Activated T-helper 2 cell treated with anti-CD3 and anti-CD28 coated beads, Interferon-gamma antibody, Interleukin-2, Interleukin-4, amounts not matched to agents 10 μg/mL and 5 μg/mL and 100 μg/mL, durations not matched to agents 14 hours and 24 hours and 36 hours (primary cell): ENCODE measurements at places on chromosomes 5 and 9.

DNA sequence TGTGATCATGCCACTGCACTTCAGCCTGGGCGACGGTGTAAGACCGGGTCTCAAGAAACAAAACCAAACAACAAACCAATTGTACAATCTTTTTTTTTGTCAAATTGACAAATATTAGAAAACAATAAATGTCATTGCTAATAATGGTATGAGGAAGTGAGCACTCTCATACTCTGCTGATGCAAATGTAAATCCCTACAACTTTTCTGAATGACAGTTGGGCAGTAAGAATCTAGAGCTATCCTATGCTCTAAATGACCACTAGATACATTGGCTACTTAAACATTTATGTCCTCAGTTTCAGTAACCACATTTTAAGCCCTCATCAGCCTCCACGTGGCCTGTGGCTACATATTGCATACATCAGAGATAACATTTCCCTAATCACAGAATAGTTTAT lies 256.2 kb downstream of the FER start:
- H3K27me3 ChIP-seq = no peaks in the 10 kb centered on the region
- H3K27ac ChIP-seq = no peak overlapping the region
- no peaks in the 10 kb centered on the region for H3K4me1 ChIP-seq
- no peaks in the 10 kb centered on the region for H3K36me3 ChIP-seq
- H3K4me3 ChIP-seq = no peak overlapping the region

DNA sequence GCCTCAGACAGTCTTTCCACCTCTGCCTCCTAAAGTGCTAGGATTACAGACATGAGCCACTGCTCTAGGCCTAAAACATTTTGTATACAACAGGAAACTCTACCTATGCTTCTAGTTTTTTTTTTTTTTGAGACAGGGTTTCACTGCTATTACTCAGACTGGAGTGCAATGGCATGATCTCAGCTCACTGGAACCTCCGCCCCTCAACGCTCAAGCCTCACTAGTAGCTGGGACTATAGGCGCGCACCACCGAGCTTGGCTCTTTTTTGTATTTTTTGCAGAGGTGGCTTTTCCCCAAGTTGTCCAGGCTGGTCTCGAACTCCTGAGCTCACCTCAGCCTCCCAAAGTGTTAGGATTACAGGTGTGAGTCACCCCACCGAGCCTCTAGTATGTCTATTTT lies 5.4 kb downstream of the HSPA9 start:
- DNase-seq = no peak
- no peak overlapping the region for H3K27ac ChIP-seq
- no peaks in the 10 kb centered on the region for H3K27me3 ChIP-seq
- H3K4me1 ChIP-seq = peaks cover 35% of the 10 kb centered on the region

- H3K4me3 ChIP-seq = no peak overlapping the region
- no peaks in the 10 kb centered on the region for H3K27me3 ChIP-seq
- H3K27ac ChIP-seq = no peak overlapping the region
- H3K4me1 ChIP-seq = peaks cover 33% of the 10 kb centered on the region
Observed at GRCh38 chr5:33441241-33442177, 744 bp downstream of the TARS1 start.

DNA sequence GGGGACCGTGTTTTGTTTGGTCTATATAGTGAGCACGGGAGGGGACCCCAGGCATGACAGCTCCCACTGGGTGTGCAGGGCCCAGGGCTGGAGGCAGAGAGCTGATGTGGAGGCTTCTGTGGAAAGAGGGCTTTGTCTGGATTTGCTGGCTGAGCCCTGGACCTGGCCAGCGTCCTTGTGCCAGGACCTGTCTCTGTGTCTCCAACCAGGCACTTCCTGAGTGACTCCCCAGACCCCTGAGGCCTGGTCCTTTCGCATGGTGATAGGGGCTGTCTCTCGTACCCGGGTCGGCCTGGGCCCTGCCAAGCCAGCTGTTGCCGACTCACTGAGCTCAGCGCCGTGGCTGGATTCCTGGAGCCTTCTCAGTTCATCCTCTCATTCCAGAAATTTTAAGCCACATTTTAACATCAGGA lies 77.6 kb downstream of the ADAMTS2 start:
- H3K4me3 ChIP-seq = no peak overlapping the region
- DNase-seq = no peak
- H3K27ac ChIP-seq = no peak overlapping the region
- H3K4me1 ChIP-seq = no peaks in the 10 kb centered on the region
- H3K36me3 ChIP-seq = no peaks in the 10 kb centered on the region

DNA sequence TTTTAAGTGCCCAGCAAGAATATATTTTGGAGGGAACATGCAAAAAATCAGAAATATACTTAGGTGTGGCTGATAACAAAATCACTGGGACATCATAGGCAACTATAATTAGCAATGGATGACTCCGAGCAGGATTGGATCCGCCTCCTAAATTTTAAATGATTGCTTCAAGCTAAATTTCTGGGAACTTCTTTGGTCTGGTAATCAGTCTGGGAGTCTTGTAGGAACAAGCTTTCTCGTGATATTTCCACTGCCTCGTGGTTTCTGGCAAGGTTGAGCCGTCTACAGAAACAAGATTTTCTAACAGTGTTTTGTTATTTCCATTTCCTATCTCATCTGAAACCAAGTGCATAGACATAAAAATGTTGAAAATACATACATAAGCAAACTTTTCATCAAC lies 232.6 kb downstream of the BNC2 start:
- no peaks in the 10 kb centered on the region for H3K4me1 ChIP-seq
- no peaks in the 10 kb centered on the region for H3K36me3 ChIP-seq
- H3K4me3 ChIP-seq = no peak overlapping the region
- H3K27ac ChIP-seq = no peak overlapping the region
- DNase-seq = no peak

GRCh38 chr9:96022445-96023051 lies 147.1 kb downstream of the ERCC6L2 start:
- peaks cover 66% of the 10 kb centered on the region for H3K4me1 ChIP-seq
- DNase-seq = peak; percentile 29
- H3K4me3 ChIP-seq = peak overlapping the region; percentile 78
- H3K27me3 ChIP-seq = peaks cover under 1% of the 10 kb centered on the region

DNA sequence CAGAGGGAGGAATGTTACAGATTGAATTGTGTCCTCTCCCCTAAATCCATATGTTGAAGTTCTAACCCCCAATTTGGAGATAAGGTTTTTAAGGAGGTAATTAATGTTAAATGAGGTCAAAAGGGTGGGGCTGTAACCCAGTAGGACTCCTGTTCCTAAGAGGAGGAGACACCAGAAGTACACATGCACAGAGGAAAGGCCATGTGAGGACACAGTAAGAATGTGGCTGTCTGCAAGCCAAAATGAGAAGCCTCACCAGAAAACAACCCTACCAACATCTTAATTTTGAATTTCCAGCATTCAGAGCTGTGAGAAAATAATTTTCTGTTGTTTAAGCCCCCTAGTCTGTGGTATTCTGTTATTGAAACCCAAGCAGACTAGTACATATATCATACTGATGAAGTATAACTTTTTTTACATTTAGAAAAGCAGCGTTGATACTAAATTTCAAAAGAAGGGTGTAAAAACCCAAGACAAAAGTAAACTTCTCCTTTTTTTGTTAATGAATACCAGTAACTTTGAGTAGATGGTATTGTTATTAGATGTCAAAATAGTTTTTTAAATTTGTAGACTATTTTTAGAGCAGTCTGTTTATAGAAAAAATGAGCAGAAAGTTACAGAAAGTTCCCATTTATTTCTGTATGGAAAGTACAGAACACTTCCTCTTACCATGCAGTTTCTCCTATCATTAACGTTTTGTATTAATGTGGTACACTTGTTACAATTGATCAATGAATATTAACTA lies 25.1 kb downstream of the RNF180 start:
- no peak for DNase-seq
- no peak overlapping the region for H3K27ac ChIP-seq
- H3K27me3 ChIP-seq = no peaks in the 10 kb centered on the region
- no peak overlapping the region for H3K4me3 ChIP-seq
- H3K36me3 ChIP-seq = no peaks in the 10 kb centered on the region

DNA sequence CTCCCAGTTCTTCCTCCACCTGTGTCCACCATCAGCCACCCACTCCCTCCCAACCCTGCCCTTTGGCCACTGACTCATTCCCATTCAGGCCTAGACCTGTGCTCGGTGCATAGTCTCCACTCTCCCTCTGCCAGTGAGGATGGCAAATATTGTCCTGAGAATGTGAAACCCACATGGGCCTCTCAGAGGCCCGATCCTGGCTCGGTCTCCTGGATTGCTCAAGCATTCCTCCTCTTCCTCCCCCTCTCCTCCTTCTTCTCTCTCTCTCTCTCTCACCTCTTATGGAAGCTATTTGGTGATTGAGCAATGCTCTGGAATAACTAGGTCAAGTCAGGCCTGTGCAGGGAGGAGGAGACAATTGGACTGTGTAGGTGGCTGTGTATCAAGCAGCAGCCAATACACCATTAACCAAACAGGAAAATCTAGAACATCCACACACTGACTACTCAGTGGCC lies 99.9 kb downstream of the KLF4 start:
- no peaks in the 10 kb centered on the region for H3K4me1 ChIP-seq
- H3K36me3 ChIP-seq = no peaks in the 10 kb centered on the region
- no peak overlapping the region for H3K4me3 ChIP-seq
- DNase-seq = no peak

DNA sequence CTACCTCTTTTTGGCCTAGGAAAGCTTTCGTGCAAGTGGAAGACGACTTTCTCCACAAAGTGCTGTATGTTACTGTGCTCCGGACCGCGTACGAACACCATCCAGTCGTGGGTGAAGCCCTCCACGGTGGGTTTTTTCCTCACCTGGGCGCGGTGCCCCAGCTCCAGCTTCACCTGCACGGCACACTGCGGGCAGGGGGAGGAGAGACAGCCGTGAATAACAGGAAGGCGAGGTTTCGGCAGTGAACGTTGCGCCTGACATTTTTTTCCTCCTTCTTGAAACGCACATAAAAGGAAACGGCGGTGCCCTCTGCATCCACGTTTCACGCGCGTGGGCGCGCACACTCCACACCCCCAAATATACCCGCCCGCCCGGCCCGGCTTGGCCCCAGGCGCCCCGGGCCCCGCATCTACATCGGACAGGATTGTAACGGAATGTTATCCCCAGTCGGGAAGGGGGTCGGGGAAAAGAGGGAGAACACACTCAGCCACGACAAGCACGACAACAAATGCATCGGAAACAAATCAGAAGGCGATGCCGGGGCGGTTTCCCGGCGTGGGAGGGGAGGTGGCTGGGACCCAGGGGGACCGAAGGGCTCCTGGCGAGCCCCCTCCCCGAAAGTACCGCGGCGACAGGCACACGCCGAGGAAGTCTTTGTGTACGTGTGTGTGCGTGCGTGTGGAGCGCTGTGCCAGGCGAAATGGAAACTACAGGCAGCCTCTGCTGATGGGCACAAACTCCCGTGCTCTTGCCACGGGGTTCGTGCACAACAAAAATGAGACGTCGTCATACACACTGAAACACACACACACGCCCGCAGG lies 1.4 kb downstream of the MLLT3 start:
- peak overlapping the region; percentile 92 for H3K4me3 ChIP-seq
- H3K27me3 ChIP-seq = no peaks in the 10 kb centered on the region
- H3K4me1 ChIP-seq = peaks cover 52% of the 10 kb centered on the region
- peak; percentile 24 for DNase-seq
- peak overlapping the region; percentile 94 for H3K27ac ChIP-seq

DNA sequence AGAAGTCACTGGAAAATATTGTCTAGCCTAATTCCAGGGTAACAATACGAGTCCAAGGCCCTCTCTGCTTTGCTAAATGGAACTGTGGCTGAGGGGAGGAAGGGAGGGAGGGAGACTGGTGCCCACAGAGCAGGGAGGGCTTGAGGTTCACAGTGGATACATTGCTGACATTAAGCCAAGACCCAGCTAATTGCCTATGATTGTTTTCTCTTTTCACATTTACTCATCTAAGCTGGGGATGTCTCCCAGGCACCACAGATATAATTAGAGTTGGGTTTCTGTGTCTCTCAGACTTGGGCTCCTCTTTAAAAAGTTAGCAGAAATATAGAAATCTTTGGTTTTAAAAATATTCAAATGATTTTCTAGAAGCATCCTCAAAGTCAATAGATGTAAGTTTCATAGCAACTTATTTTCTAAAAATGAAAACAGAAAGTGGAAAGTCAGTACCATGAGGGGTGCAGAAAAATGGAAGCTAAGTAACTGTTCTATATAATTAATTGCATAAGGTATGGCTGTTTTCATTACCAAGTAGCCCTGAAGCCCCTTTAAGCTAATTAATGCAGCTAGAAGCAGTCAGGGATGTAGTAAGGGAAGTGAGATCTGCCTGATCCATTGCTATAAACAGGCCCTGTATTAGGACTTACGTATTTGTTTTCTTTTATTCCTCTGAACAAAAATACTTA lies 259.8 kb downstream of the NDUFS4 start:
- no peak overlapping the region for H3K4me3 ChIP-seq
- H3K4me1 ChIP-seq = no peaks in the 10 kb centered on the region
- no peak overlapping the region for H3K27ac ChIP-seq
- H3K27me3 ChIP-seq = no peaks in the 10 kb centered on the region

DNA sequence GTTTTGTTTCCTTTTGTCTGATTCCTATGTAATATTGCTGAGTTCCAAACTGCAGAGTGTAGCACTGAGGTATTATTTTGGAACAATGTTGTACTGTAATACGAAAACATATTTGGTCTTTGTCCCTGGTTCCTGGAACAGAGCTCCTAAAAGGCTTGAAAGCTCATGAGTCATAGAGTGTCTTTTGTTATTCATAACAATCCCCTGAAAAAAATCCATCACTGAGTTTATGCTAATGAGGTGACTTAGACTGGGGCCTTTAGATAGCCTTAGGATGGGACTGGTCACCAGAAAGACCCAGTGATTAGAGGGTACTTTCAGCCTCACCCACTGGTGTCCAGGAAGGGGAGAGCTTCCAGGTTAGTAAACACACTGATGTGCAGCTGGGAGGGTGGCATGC lies 132.7 kb upstream of the POU5F2 start:
- peak overlapping the region; percentile 53 for H3K27ac ChIP-seq
- H3K4me1 ChIP-seq = peaks cover 15% of the 10 kb centered on the region
- no peak for DNase-seq
- H3K27me3 ChIP-seq = no peaks in the 10 kb centered on the region
- H3K36me3 ChIP-seq = peaks cover 4% of the 10 kb centered on the region
- no peak overlapping the region for H3K4me3 ChIP-seq

GRCh38 chr5:139768807-139769465 lies 26.7 kb upstream of the PSD2 start:
- H3K27me3 ChIP-seq = peaks cover 18% of the 10 kb centered on the region
- DNase-seq = no peak
- H3K4me1 ChIP-seq = peaks cover 12% of the 10 kb centered on the region
- no peaks in the 10 kb centered on the region for H3K36me3 ChIP-seq

DNA sequence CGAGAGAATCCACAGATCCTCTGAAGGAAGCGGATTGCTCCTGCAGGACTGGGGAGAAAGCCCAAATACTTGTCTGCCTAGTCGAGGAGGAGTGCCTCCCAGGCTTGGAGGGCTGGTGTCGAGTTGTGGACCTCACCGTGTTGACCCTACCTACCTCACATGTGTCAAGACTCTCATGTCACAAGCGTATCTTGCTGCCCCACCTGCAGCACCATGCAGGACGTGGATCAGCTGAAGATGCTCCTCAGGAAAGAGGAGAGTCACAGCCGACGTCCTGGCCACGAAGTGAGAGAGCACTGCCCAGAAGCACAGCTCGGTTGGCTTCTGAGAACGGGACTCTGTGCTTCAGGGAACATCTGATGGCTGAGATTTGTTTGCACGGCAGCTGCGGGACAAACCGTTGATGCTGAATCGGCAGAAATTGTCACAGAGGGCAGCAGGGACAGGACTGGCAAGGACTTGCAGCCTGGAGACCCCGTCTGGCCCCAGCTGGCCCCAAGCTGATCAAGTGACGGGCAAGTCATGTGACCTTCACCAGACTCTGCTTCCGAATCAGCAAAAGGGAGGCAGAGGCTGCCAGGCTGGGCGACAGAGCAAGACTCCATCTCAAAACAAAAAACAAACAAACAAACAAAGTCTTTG lies 119.1 kb upstream of the ITGA1 start:
- H3K27ac ChIP-seq = no peak overlapping the region
- peaks cover 29% of the 10 kb centered on the region for H3K27me3 ChIP-seq
- H3K36me3 ChIP-seq = no peaks in the 10 kb centered on the region
- no peak for DNase-seq
